Naive thymus-derived CD8-positive, alpha-beta T cell (primary cell): ENCODE measurements at places on chromosomes 7 and 10.

DNA sequence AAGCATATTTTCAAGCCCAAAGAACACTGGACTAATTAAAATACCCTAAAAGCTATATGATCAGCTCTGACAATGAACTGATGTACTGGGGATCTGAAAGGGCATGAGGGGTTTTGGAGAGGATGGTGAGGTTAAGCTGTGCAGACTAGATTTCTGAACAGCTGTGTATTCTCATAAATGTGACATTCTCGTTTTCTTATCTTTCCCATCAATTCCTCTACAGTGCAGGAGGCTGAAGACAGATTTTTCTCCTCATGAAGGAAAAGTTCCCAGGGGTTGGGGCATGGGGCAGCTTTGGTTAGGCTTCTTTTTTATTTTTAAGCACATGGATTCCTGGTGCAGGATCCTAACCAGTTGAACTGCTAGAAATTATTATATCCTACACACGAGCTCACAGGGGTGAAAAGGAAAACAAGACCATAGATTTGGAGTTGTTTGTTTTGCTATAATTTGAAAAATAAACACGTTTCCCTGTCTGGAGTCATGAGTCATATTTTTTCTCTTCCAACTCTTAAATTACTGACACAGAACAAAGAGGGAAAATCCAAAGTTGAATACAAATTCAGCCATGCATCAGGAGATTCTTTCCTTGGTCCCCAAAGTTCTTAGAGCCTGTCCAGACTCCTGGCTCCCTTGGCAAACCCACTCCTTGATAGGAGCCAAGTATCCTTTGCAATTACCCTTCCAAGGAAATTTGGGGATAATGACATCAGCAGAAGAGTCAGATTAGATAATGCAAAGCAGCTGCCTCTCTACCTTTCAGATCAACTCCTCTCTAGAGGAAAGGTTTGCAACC is 147.7 kb upstream of the NPVF start:
- no peak for DNase-seq

DNA sequence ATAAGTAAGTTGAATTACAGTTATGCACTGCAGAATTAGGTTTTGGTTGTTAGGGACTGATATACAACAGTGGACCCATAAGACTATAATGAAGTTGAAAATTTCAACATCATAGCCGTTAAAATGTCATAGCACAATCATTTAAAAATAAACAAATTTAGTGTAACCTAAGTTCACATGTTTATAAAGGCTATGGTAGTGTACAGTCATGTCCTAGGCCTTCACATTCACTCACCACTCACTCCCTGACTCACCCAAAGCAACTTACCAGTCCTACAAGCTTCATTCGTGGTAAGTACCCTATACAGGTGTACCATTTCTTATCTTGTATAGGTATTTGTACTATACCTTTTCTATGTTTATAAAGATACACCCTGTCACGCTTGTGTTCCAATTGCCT is 113.7 kb downstream of the RAB11FIP2 start:
- no peak for DNase-seq

DNA sequence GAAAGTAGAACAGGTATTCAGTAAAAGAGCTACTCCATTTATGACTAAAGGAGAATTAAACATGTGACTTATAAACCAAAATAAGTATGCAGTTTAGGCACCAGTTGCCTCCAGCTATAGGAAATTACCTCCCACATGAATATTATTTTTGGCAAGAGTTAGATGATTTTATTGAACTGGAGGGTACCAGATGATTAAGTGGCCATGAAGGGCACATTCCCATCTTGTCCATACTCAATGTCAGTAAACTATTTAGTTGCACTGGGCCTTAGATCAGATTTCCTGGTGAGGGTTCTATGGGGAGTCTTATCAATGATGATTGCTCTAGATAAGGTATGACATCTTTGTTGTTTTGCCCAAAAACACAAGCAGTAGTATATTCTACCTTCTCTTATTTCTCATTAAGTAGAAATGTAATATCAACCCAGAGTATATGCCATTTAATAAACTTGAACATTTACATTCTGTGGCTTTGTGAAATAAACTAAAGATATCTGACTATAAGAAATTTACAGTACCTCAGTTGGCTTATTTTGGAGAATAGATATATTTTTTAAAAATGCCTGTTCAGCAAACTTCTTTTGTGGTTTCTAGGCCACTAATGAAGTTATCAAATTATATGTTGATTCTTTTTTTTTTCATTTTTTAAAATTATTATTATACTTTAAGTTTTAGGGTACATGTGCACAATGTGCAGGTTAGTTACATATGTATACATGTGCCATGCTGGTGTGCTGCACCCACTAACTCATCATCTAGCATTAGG is 145.3 kb downstream of the SEMA3A start:
- no peak for DNase-seq

DNA sequence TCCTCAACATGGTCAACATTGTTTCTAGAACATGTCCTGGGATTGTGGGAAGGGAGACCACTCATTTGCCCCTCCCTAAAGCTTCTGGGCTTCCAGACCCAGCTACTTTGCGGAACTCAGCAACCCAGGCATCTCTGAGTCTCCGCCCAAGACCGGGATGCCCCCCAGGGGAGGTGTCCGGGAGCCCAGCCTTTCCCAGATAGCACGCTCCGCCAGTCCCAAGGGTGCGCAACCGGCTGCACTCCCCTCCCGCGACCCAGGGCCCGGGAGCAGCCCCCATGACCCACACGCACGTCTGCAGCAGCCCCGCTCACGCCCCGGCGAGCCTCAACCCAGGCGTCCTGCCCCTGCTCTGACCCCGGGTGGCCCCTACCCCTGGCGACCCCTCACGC is at the start of gene EPO:
EPO (plus strand) TSS at position 190 of the 392 bp plus-strand sequence. CDS start 513 bp downstream, outside the sequence.
- no peak for DNase-seq

GRCh38 chr10:104472957-104473745 is 119.5 kb downstream of the CFAP58 start:
- no peak for DNase-seq

- no peak for DNase-seq
Measured at GRCh38 chr7:106883456-106884026, 18.5 kb downstream of the PIK3CG start.

DNA sequence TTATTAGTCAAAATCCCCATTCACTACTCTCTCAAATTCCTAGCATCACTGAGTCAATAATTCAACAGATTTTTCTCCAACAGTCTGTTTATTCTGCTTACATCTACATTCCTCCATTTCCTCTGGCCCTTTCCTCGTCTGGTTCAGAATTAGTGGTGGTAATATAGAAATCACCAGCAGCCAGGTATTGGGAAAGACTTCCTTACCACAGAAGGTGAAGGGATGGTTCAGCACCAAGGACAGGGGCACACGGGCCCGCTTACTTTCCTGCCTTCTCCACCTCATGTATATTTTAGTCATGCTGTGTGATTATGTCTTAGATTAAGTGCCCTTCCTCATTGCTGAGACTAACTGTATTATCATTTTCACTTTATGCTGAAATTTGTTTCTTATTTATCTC is 70.4 kb upstream of the APBB1IP start:
- DNase-seq = peak; percentile 29

DNA sequence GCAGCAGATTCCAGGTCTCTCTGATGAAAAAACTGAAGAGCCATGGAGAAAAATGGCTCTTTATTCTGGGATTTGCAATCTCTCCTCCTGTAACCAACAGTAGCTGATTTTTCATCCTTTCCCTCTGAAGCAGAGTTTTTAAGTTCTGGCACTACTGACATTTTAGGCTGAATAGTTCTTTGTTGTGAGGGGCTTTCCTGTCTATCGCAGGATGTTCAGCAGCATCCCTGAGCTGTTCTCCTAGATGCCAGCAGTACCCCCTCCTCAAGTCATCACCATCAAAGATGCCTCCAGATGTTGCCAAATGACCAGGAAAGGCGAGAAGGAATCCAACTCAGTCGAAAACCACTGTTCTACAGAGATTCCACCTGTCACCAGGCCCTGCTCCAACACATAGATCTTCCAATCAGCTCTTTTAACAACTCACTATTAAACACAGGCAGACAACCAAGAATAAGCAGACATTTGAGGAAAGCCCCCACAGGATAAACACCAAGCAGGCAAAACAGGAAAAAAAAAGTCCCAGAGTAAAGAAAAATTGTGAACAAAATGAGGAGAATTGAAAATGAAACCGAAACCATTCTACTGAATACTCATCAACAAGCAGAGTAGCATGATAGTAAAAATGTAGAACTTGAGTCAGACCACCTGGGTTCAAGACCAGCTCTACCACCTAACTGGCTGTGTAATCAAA is 124.8 kb downstream of the MPP7 start:
- no peak for DNase-seq

DNA sequence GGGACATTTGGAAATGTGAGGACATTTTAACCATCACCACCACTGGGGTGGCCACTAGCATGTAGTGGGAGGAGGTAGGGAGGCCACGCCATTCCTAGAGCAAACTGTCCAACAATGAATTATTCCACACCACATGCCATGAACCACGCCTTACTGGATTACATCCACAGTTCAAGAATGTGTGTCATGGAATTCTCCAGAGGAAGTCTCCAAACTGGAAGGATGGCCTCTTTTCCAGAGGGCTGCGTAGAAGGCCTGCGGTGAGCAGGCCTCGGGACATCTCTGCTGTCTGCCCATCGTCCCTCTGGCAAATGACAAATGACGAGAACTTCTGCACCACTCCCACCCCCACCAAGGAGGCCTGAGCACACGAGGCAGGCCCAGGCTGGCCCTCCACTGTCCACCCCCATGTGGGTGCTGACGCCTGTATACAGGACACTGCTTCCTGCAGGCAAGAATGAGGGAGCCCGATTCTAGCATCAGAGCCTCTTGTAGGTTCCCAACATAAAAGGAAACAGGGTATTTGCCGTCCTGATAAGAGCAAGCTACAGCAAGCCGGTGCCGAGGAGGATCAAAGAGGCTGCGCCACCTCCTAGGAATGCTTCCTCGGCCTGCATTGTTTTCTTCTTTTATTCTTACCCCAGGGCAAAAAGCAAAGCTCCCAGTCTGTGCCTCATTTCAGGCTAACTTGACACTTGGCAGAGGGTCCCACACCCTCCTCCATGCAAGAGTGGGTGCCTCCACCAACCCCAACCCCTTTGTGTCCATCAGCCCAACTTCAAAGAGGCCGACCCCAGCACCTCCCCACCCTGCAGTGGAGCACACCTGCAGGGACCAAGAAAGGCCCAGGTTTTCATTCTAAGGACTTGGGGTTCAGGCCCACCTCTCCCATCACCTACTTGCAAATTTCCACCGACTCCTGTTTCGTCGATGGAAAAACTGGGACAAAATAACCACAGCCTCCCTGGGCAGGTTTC is 23.9 kb downstream of the TNS3 start:
- DNase-seq = no peak

GRCh38 chr7:113086431-113086888 is at the start of gene GPR85:
Gene GPR85 (minus strand): TSS chr7:113086827. CDS start chr7:113084721, 2,106 bp downstream.
- DNase-seq = peak; percentile 21

- DNase-seq = no peak
Measured at GRCh38 chr10:16948361-16948760, 131.1 kb upstream of the RSU1 start.

DNA sequence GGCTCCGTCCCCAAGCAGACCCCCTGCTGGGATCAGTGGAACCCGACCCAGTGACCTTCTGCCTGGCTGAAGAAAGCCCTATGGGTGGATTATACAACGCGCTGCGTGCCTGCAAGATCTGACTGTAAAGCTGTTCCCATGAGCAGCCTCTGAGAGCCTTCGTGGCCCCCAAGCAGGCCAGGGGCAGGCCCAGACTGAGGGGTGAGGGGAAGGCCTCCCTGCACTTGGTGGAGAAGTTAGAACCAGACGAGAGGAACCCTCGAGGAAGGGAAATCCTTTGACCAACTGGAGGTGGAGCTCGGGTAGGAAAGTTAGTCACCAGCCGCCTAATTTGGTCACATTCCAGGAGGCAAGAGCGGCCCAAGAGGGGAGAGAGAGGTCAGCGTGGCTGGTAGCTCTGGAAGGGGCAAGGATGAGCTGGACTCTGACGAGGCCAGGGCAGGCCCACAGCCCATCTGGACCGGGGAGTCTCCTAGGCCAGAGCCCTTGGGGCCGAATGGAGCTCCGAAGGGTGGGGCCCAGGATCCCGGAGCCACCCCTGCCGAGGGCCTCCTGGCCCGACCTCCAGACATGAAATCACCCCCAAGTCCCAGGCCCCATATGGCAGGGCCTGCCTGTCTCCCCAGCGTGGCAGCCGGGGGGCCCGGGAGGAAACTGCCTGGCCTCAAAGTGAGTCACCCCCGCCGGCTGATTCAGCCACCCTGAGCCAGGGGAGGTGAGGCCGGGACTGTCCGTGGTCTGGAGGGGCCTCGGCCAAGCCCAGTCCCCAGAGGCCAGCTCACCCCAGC is 23.3 kb upstream of the PDGFA start:
- no peak for DNase-seq

GRCh38 chr10:112250555-112250954 is 32.6 kb upstream of the TECTB start:
- DNase-seq = no peak

- no peak for DNase-seq
Measured at GRCh38 chr7:10211016-10211415, 762.7 kb upstream of the PHF14 start.

GRCh38 chr10:47401874-47402640 is 18.0 kb upstream of the ZNF488 start:
- DNase-seq = no peak

GRCh38 chr7:92360387-92360786 is 86.9 kb upstream of the GATAD1 start:
- no peak for DNase-seq

- no peak for DNase-seq
Measured at GRCh38 chr7:693280-693679, 33.2 kb upstream of the DNAAF5 start.

DNA sequence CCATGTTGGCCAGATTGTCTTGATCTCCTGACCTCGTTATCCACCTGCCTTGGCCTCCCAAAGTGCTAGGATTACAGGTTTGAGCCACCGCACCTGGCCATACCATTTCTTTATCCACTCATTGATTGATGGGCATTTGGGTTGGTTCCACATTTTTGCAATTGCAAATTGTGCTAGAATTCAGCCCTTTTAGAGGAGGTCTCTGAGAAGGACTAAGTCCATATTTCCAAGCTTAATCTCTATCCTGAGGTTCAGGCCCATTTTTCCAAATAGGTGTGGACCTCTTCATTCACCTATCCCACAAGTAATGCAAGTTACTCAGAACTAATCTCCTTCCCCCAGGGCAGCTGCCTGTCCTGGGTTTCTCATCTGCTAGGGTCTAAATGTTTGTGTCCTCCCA is 9.7 kb upstream of the OPTN start:
- no peak for DNase-seq

DNA sequence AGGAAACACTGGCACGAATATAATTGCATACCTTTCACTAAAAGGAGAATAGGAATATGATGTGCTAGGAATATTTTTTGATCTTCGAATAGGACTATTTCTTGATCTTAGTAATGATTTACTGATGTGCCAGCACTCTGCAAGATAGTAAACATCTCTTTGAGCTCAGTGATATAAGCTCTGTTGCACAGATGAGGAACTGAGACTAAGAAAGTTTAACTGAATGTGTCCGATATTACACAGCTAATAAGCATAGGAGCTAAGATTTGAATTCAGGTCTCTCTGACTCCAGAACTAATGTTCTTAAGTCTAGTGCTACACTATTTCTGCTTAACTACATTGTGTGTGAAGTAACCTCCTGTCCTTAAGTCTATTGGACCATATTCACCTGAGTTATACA is 98.4 kb upstream of the PTPRZ1 start:
- DNase-seq = no peak
